ENCODE measurements at places on chromosomes 5 and 9. TPM values are rescaled to one million over a fixed set of nuclear protein-coding genes. Genes with fewer than 3 reads are reported as not detected.

Gene CNTNAP3
- total RNA-seq: 7.4 TPM

Gene C8G
- total RNA-seq: 2.2 TPM

Gene TAF1L
- not detected for total RNA-seq

Gene FCN1
- total RNA-seq: 84.4 TPM

DNA sequence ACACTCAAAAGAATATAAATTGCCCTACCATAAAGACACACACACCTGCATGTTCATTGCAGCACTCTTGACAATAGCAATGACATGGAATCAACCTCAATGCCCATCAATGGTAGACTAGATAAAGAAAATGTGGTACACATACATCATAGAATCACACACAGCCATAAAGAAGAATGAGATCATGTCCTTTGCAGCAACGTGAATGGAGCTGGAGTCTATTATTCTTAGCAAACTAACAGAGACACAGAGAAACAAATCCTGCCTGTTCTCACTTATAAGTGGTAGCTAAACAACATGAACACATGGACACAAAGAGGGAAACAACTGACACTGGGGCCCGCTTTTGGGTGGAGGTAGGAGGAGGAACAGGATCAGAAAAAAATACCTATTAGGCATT lies 2062.2 kb upstream of the CDH6 start:
- no peak overlapping the region for H3K4me3 ChIP-seq
- no peak for DNase-seq
- no peaks in the 10 kb centered on the region for H3K27me3 ChIP-seq
- H3K36me3 ChIP-seq: no peaks in the 10 kb centered on the region
- H3K4me1 ChIP-seq: no peaks in the 10 kb centered on the region
- H3K27ac ChIP-seq: no peak overlapping the region
